ENCODE measurements at places on chromosomes 4 and X. TPM values are rescaled to one million over a fixed set of nuclear protein-coding genes. Genes with fewer than 3 reads are reported as not detected.

DNA sequence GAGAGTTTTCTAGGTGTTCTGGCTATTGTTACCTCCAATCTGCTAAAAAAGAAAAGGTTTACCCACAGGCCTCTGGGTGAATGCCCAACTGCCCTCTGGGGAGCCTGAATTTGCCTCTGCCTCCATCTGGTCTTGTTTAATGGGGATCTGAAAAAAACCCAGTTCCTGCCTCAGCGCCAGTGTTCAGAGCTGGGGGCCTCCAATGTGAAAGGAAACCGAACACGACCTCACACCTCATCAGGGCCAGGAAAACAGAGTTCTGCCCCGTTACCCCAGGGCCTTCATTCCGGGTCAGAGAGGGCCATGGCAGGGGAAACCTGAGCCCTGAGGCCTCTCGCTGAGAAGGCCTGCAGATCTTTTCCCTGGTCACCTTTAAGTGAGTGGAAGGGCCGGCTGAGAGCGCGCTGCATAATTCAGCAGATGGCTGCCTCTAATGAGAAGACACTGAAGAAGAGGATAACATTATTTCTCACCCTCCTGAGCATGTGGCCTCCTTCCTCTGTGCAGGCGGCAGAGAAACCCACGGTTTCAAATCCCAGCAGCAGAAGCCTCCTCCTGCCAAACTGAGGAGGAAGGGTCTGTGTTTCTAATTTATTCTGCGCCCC, 6.8 kb downstream of the SEPTIN6 start:
- H3K4me1 ChIP-seq = no peaks in the 10 kb centered on the region
- H3K36me3 ChIP-seq = no peaks in the 10 kb centered on the region
- DNase-seq = no peak
- H3K4me3 ChIP-seq = no peak overlapping the region
- H3K27ac ChIP-seq = no peak overlapping the region

- H3K4me3 ChIP-seq = no peak overlapping the region
- no peaks in the 10 kb centered on the region for H3K36me3 ChIP-seq
- DNase-seq = peak; percentile 72
- no peaks in the 10 kb centered on the region for H3K27me3 ChIP-seq
- peaks cover 7% of the 10 kb centered on the region for H3K4me1 ChIP-seq
Observed at GRCh38 chr4:53563824-53564223, 27.5 kb downstream of the LNX1 start.

- peaks cover 6% of the 10 kb centered on the region for H3K4me1 ChIP-seq
- no peak overlapping the region for H3K4me3 ChIP-seq
- no peaks in the 10 kb centered on the region for H3K36me3 ChIP-seq
- peak; percentile 8 for DNase-seq
Observed at GRCh38 chr4:71765821-71766383, 18.0 kb downstream of the GC start.

BLOC1S4 gene
- total RNA-seq = 10.6 TPM

IL21 gene
- not detected for total RNA-seq

GRCh38 chr4:17094159-17094875, 195.9 kb upstream of the LDB2 start:
- no peak overlapping the region for H3K27ac ChIP-seq
- H3K4me1 ChIP-seq = no peaks in the 10 kb centered on the region
- H3K36me3 ChIP-seq = no peaks in the 10 kb centered on the region
- no peak overlapping the region for H3K4me3 ChIP-seq
- H3K27me3 ChIP-seq = peaks cover 27% of the 10 kb centered on the region

- H3K4me1 ChIP-seq = peaks cover 23% of the 10 kb centered on the region
- H3K36me3 ChIP-seq = peaks cover 6% of the 10 kb centered on the region
- H3K4me3 ChIP-seq = no peak overlapping the region
- no peak overlapping the region for H3K27ac ChIP-seq
- no peak for DNase-seq
Observed at GRCh38 chr4:53959343-53960120, 104.9 kb downstream of the CHIC2 start.

DNA sequence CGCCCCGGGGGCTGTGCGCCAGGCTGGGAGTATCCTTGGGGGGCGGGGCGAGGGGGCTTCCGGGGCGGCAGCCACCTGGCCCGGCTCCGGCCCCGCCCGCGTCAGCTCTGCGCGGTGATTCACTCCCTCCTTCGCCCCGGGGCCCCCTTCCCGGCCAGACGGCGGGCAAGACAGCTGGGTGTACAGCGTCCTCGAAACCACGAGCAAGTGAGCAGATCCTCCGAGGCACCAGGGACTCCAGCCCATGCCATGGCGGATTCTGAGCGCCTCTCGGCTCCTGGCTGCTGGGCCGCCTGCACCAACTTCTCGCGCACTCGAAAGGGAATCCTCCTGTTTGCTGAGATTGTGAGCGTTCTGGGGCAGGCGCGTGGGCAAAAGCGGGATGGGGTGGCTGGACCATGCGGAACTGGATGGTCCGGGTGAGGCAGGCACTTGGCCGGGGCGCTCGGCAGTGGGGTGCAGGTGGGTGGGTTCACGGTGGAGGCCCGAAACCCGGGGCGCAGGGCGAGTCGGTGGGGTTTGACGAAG, at the start of gene PLP2:
PLP2 (plus strand) TSS at position 147 of the 528 bp plus-strand sequence; CDS start at position 250, 103 bp downstream.
- H3K27ac ChIP-seq = peak within 1 kb of the TSS; percentile 54
- H3K27me3 ChIP-seq = no peaks in the 10 kb centered on the region
- H3K4me1 ChIP-seq = peaks cover 19% of the 10 kb centered on the region
- H3K4me3 ChIP-seq = peak within 1 kb of the TSS; percentile 88
- peak; percentile 73 for DNase-seq
- H3K36me3 ChIP-seq = peaks cover 41% of the 10 kb centered on the region

MTTP gene
- 0.27 TPM for total RNA-seq

AFP gene
- total RNA-seq = not detected

AFAP1 gene
- 29.4 TPM for total RNA-seq

DNA sequence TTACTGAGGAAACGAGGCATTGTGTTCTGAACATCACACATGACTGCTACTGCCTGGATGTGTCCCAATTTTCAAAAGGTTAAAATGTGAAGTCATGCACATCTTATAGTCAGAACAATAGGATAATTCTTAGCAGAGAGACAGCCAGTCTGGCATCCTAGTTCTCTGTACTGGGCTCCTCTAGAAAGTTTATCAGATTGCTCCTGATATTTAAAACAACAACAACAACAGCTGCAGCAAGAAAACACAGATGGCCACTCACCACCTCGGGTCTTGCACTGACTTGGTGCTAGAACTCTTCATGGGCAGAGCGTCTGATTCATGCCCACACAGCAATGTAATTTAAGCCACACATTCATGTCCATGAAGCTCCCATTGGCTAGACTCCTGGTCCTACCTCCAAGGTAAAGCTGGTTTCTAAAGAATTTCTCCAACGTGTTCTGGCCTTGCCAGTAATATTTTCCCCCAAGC, 33.3 kb upstream of the SLC2A9 start:
- no peak overlapping the region for H3K27ac ChIP-seq
- peak; percentile 38 for DNase-seq
- no peaks in the 10 kb centered on the region for H3K4me1 ChIP-seq
- peaks cover 34% of the 10 kb centered on the region for H3K27me3 ChIP-seq
- H3K4me3 ChIP-seq = no peak overlapping the region

- H3K36me3 ChIP-seq = no peaks in the 10 kb centered on the region
- no peak overlapping the region for H3K27ac ChIP-seq
- DNase-seq = peak; percentile 56
- no peaks in the 10 kb centered on the region for H3K27me3 ChIP-seq
- no peak overlapping the region for H3K4me3 ChIP-seq
Observed at GRCh38 chr4:169286562-169287301, 16.0 kb upstream of the SH3RF1 start.

TCEAL7 gene
- not detected for total RNA-seq

EGFL6 gene
- total RNA-seq = not detected

- peaks cover 18% of the 10 kb centered on the region for H3K36me3 ChIP-seq
- DNase-seq = no peak
- no peak overlapping the region for H3K4me3 ChIP-seq
- no peak overlapping the region for H3K27ac ChIP-seq
Observed at GRCh38 chr4:76744241-76744921, 153.6 kb downstream of the SOWAHB start.

DNA sequence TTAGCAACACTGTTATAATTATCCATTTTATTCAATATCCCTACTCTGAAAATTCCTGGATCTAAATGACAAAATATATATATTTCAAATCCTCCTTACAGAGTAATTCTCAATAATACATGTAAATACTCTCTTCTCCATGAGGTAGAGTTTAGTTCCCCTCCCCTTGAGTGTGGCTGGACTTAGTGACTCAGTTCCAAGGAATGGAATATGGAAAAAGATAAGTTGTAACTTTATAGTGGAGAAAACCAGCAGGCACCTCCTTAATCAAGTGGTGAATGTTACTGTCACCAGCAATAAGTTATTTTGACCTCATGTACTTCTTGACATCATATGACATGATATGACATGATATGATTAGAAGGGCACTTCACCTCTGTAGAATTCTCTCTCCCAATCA, 302.0 kb downstream of the RAB28 start:
- no peak for DNase-seq
- no peaks in the 10 kb centered on the region for H3K36me3 ChIP-seq
- no peaks in the 10 kb centered on the region for H3K27me3 ChIP-seq

ARSJ gene
- 50.7 TPM for total RNA-seq

- H3K36me3 ChIP-seq = no peaks in the 10 kb centered on the region
- H3K4me3 ChIP-seq = no peak overlapping the region
- DNase-seq = no peak
- H3K27ac ChIP-seq = no peak overlapping the region
Observed at GRCh38 chr4:90457817-90458216, 330.6 kb downstream of the CCSER1 start.

GATA1 gene
- not detected for total RNA-seq

DNA sequence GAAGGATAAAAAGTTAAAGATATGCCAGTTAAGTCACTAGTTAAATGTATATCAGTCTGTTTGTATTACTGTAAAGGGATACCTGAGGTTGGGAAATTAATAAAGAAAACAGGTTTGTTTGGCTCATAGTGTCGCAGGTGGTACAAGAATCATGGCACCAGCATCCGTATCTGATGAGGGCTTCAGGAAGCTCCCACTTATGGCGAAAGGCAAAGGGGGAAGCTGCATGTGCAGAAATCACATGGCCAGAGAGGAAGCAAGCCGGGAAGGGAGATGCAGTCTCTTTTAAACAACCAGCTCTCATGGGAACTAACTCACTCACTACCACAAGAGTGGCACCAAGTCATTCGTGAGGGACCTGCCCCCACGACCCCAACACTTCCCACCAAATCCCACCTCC, 91.9 kb upstream of the SH3RF1 start:
- no peaks in the 10 kb centered on the region for H3K4me1 ChIP-seq
- H3K4me3 ChIP-seq = no peak overlapping the region
- peak overlapping the region; percentile 47 for H3K27ac ChIP-seq
- no peak for DNase-seq
- no peaks in the 10 kb centered on the region for H3K27me3 ChIP-seq
- H3K36me3 ChIP-seq = peaks cover 6% of the 10 kb centered on the region

GRCh38 chr4:107718351-107718965, 1.6 kb downstream of the PAPSS1 start:
- H3K4me1 ChIP-seq = peaks cover 27% of the 10 kb centered on the region
- H3K27ac ChIP-seq = peak overlapping the region; percentile 75
- no peaks in the 10 kb centered on the region for H3K27me3 ChIP-seq

PKD2 gene
- 36.6 TPM for total RNA-seq

DNA sequence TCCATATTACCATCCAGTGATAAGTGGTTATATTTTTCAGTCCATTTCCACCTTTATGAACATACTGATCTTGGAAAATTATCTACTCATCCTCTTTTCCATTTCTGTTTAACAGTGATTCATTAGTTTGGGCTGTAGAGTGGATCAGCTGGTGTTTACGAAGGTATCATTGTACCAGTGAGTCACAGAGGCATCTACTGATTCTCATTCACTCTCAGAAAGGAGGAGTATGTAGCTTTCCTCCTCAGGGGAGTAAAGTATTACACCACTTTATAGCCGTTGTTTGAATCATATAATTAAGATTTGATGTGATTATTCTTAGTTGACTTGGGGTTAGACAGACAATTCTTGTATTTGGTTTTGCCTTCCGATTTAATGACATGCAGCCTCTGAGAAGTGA, 74.7 kb downstream of the GALNT7 start:
- peak; percentile 71 for DNase-seq
- H3K36me3 ChIP-seq = no peaks in the 10 kb centered on the region

- no peak overlapping the region for H3K27ac ChIP-seq
- peaks cover 24% of the 10 kb centered on the region for H3K4me1 ChIP-seq
- no peaks in the 10 kb centered on the region for H3K27me3 ChIP-seq
- peaks cover 12% of the 10 kb centered on the region for H3K36me3 ChIP-seq
Observed at GRCh38 chr4:88955580-88956380, 101.2 kb downstream of the FAM13A start.

Measured in MCF 10A (cell line).